ENCODE measurements at places on chromosomes 2 and 18.

DNA sequence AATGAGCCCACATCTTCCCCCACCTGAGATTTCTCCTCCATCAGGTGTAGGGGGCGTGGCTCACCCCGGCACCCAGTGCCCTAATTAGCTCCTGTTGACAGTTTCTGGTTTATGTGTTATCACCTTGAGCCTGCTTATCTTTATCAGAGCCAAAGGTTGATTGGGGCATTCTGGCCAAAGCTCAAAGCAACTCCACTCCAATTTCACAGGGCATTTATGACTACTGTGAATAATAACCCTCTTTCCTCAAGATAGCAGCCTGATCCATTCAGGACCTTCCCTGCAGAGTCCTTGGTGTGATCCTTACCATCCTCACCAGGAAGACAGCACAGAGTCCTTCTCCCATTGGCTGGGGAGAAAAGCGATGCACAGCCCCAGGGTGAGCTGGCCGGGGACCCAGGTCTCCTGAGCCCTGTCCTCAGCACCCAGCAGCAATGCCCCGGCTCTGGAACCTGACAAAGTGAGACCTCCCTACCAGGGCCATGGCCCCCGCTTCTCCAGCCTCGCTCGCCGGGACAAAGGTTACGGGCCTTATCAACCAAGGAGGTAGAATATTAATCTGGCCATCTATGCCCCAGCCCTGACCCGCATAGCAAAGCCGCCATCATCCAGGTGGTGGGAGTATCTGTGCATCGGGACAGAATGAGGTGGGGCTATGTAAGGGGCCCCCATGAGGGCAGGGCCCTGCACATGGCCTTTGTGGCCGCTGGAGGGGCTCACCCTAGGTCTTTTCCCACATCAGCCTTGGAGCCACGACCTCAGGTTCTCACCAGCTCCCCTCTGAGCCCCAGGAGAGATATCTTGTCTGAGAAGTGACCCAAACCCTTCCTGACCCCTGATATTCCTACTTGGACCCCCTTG, 64.5 kb downstream of the ZFP36L2 start:
- no peak for DNase-seq

DNA sequence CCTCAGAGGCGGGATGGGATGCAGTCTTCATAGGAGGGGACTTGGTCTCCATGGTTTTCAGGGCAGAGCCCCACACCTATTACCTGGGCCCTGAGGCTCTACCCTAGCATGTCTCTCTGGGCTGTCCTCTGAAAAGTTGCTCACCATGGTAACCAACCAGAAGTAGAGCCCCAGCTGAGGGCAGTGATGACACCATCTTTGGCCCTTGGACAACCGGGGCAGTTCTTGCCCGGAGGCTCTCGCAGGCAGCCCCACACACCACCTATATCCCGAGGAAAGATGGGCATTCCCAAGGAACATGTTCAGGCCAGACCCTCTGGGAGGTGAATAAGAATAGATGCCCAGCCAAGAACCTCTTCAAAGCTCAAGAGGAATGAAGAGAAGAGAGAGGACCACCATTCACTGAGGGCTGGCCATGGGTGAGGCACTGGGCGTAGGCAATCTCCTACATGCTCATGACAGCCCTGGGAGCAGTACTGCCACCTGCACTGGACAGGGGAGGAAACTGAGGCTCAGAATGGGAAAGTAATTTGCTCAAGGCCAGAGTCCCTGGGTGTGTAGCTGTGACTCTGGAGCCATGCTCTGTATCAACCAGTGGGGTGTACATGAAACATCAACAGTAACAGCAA, 72.5 kb downstream of the HS1BP3 start:
- no peak for DNase-seq

DNA sequence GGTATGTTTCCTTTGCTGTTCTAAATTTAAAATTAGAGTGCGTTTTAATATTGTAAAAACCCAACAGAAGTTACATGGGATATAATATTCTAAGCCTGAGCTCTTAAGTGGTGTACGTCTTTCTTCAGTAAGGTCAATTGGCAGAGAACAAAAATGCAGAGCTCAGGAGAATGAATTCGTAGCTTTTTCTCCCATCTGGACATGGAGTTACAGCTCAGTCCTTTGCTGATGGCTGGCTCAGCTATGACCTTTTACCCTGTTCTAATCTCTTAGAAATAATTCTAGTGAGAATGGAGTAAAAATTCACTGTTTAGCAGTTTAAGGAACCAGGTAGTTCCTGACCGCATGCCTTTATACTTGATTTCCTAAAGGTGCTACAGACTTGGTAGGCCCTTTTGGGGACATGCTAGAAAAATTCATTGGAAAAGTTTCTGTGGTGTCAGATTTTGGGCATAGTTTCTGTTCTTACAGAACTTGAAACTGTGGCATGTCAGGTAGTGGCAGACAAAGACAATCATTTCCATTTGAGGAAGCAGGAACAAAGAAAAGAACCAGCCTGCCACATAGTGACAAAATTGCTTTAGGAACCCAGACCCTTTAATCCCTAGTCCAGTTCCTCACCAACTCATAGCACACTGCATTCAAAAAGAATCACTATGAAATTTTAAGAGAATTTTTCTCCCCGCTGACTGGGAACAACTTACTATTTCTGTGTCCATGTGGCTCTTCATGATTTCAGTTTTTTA, 566.8 kb upstream of the ZNF804A start:
- DNase-seq: no peak

GRCh38 chr2:190533175-190533967, 1.2 kb downstream of the NEMP2 start:
- DNase-seq: no peak

GRCh38 chr2:202307690-202308089, 42.1 kb downstream of the NOP58 start:
- DNase-seq: no peak

DNA sequence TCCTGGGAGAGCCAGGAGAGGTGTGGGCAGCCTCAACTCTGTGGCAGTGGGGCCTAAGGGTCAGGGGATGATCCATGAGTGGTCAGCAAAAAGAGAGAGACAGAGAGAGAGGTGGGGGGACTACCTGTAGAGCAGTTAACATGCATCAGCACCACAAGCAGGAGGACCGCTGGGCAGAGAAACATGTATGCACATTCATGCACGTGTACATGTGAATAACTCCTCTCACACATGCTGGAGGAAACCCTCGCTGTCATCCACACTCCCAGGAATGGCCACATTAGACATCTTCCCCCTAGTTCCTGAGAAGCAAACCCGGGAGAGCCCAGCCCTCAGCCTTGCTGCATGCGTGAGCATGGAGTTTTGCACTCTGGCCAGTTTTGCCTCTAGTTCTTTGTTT, 166.1 kb downstream of the SMAD7 start:
- DNase-seq: no peak

DNA sequence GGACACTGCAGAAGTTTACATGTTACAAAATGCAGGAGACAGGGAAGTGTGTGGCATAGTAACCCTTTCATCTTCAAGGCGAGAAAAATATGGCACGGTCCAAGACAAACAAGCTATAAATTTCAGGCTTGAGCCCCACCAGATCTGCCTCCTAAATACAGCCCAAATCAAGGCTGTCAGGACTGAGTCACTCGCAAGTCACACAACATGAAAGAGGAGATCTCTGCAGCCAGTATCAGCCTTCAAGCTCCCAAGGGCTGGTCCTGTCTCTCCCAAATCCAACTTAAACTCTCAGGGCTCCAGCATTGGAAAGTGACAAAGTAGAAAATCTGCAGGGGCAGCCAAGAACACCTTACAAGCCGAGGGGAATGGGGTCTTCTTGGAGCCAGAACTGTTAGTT, 106.3 kb upstream of the GATA6 start:
- no peak for DNase-seq

DNA sequence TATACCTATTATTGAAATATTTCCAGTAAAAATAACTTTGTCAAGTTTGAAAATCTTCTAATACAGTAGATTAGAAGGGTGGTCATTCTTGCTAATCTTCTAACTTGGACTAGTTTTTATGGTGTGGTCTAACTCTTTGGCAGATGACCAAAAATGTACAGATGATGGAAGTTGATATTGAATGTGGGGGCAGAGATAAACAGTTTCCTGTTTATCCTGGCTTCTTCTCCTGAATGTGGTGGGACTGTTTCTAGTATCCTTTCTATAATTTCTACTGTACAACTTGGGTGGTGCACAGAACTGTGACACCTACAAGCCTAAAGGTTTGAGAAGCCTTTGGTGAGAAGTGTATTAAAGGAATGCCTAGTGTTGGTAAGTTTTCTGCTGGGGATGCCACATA, 178.7 kb downstream of the PDE11A start:
- DNase-seq: no peak

GRCh38 chr2:197947219-197947757, 142.9 kb downstream of the PLCL1 start:
- DNase-seq: no peak

GRCh38 chr18:70453058-70453775, 164.4 kb downstream of the SOCS6 start:
- no peak for DNase-seq

- no peak for DNase-seq
These were observed 21.7 kb downstream of the ZNF638 start for GRCh38 chr2:71353248-71353647.

DNA sequence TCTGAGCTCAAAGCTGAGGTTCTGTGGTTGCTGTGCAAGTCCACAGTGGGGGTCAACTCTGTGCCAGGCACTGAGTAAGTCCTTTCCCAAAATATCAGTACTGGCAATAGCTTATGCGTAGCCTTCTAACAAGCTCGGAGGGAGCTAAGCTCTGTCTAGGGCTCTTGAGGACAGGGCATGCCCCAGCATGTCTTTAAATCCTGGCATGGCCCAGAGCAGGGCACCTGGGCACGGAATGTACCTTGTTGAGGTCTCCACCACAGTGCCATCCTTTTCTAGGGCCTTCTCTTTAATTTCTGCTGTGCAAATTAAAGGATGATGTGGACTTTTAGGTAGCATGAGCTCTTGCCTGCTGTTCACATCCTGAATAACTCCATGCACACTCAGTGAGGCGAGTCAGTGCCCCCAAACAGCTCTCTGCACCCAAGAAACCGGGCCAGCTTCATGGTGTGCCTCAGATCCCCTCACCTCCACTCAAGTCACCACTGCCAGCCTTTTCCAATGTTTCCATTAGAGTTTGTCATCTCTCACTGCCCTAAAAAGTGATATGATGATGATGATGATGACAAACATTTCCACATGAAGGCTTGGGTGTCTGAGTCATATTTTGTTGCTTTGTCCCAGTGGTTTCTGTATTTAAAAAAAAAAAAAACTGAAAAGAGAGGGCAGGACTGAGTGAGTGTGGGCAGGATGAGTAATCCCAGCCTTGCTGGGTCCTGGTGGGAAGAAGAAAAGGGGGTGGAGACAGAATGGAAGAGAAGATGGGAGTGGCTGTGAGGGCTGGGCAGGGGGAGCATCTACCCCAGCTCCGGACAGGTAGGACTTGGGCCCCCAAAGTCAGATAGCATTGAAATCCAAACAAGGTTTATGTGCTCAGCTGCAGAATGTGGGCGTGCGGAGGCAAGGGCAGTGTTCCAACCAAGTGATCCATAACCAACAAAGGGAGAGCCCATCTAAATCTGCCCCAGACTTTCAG, 78.9 kb downstream of the ZBTB7C start:
- no peak for DNase-seq

GRCh38 chr18:48320639-48320945, 88.6 kb downstream of the ZBTB7C start:
- DNase-seq: no peak

DNA sequence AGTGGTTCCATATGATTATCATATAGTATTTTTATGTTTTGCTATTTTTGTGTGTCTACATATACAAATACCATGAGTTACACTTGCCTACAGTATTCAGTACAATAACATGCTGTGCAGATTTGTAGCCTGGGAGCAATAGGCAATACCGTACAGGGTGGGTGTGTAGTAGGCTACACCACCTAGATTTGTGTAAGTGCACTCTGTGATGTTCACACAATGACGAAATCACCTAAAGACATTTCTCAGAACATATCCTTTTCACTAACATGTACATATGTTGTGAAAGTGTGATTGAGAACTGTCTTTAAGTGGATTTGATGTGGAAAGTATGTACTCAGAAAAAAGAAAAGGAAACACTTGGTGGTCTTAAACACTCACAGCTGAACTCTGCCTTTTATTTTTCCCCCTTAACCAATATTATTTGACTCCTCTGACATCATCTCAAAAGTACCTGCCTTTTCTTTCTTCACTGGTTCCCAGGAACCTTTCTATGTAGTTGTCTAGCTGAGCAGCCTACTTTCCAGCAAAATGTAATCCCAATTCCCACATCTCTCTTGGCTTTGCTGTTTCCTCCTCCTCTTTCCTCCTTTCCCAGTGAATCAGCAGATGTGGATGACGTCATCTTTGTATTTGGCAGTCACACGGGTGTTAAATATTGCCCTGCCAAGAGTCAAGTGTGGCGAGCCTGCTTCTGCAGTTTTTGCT, 47.7 kb downstream of the OSBPL6 start:
- no peak for DNase-seq
